ENCODE measurements at places on chromosomes 3 and 15. TPM values are rescaled to one million over a fixed set of nuclear protein-coding genes. Genes with fewer than 3 reads are reported as not detected.

The FRMD5 gene
- 2.3 TPM for total RNA-seq

The SEMA3F gene
- 13.7 TPM for total RNA-seq

The CADPS gene
- not detected for total RNA-seq

The SETD2 gene
- 45.4 TPM for total RNA-seq

The OR5K2 gene
- total RNA-seq, result not detected

The NR1D2 gene
- total RNA-seq, result 30.2 TPM

The ATP13A5 gene
- total RNA-seq, result not detected

The KIF7 gene
- total RNA-seq, result 8.6 TPM

The THSD4 gene
- total RNA-seq, result 67.5 TPM

The ANKRD63 gene
- total RNA-seq, result not detected

The IQCF5 gene
- not detected for total RNA-seq

The TBC1D23 gene
- 36.5 TPM for total RNA-seq

The PLA2G4F gene
- 0.79 TPM for total RNA-seq

The BUB1B gene
- 3.9 TPM for total RNA-seq

Measured in placental epithelial cell (primary cell).